ENCODE measurements at places on chromosomes 13 and 19. TPM values are rescaled to one million over a fixed set of nuclear protein-coding genes. Genes with fewer than 3 reads are reported as not detected.
A peak's percentile ranks its signal among the peaks of the same experiment; 100 is the strongest.

- H3K36me3 ChIP-seq: no peaks in the 10 kb centered on the region
- no peak for DNase-seq
Observed at GRCh38 chr13:63161219-63161618, 1745.6 kb upstream of the PCDH20 start.

- H3K4me1 ChIP-seq: peaks cover 15% of the 10 kb centered on the region
- no peaks in the 10 kb centered on the region for H3K36me3 ChIP-seq
- H3K4me3 ChIP-seq: no peak overlapping the region
- H3K27me3 ChIP-seq: no peaks in the 10 kb centered on the region
- no peak for DNase-seq
Observed at GRCh38 chr13:48539550-48539949, 6.7 kb upstream of the RCBTB2 start.

Gene CEACAM16
- not detected for total RNA-seq

DNA sequence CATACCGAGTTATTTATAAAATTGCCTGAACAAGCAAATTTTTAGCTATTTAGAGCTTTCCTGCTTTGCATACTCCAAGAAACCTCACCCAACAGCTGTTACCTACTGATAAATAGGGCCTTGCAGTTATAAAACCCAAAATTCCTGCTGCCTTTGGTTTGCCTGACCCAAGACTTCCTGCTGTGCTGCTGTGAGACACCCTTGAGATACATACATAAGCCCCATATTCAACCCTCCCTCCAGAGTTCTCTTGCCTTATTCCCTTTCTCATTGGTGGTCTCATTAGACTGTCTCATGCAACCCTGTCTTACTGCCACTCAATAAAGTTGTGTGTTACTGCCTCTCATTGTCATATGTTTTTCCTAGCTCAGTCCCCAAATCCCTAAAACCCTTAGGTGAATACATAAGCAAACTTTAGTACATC is 677.6 kb downstream of the UQCRFS1 start:
- no peak for DNase-seq
- no peak overlapping the region for H3K27ac ChIP-seq
- H3K27me3 ChIP-seq: no peaks in the 10 kb centered on the region
- no peak overlapping the region for H3K4me3 ChIP-seq

DNA sequence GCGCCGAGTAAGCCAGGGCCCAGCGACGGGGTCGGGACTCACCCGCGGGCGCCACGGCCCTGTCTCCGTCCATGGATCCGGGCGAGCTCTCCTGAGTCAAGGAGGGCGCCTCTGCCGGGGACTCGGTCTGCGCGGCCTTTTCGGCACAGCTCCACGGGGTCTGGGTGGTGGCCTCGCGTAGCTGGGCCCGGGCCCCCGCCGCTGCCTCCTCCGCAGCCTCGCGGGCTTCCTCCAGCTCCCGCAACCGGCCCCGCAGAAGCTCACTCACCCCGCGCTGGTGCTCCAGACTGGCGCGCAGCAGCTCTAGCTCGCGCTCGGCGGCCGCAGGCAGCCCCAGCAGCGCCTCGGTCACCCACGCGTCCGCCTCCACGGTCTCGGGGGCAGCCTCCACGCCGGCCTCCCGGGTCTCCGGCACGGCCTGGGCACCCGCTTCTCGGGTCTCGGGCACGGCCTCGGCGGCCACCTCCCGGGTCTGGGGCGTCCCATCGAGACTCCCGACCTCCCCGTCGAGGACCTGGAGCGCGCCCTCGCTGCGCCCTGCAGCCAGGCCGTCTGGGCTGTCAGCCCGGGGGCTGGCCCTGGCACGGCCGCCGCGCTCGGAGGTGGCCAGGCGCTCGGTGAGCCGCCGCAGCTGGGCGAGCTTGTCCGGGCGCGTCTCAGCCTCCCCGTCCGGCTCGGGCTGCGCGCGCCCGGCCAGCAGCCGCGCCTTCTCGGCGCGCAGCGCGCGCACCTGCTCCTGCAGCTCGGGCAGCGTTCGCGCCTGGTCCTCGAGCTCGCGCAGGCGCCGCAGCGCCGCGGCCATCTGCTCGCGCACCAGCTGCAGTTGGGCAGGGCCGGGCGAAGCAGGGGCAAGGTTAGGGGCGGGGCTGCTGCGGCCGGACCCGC is 8.4 kb downstream of the KANK3 start:
- no peak for DNase-seq
- H3K4me1 ChIP-seq: peaks cover 18% of the 10 kb centered on the region
- no peaks in the 10 kb centered on the region for H3K27me3 ChIP-seq
- peak overlapping the region; percentile 19 for H3K4me3 ChIP-seq
- H3K36me3 ChIP-seq: no peaks in the 10 kb centered on the region
- H3K27ac ChIP-seq: no peak overlapping the region

DNA sequence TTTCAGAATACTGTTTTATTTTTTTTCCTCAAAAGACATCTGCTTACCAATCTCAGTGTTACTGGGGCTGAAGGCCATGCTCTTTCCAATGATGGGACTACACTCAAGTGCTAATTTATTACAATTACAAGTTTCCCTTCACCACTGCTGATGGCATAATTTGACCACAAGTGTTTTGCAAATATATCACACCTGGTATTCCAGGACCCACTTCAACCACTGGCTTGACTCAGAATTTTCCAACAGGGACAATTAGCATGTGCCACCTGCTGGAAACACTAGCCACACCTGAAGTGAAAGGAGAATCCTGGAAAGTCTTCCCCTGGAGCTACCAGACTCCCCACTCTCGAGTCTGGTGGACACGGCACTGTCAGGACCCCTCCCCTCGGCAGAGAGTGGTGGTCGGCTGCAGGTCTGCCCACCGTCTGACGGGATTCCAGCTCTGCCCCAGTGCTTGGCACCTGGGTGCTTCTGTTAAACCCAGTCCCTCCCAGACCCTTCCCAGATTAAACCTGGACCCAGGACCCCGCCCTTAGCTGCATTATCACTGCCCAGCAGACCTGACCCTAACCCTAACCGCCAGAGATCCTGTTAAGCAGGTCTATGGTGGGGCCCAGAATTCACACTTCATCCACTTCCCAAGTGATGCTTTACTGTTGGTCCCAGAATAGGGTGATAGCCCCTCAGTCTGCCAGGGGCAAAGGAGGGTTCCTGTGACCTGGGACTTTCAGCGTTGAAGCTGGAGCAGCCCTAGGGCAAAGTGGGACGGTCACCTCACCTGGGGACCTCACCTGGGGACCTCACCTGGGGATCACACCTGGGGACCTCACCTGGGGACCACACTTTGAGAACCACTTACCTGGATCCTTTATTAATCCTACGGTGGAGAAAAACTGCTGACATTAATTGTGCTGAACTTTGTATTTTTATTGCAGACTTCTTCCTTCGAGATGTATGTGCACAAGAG is 17.6 kb upstream of the RASA3 start:
- no peak for DNase-seq
- H3K36me3 ChIP-seq: no peaks in the 10 kb centered on the region
- no peak overlapping the region for H3K4me3 ChIP-seq

Gene TEX101
- total RNA-seq: not detected

DNA sequence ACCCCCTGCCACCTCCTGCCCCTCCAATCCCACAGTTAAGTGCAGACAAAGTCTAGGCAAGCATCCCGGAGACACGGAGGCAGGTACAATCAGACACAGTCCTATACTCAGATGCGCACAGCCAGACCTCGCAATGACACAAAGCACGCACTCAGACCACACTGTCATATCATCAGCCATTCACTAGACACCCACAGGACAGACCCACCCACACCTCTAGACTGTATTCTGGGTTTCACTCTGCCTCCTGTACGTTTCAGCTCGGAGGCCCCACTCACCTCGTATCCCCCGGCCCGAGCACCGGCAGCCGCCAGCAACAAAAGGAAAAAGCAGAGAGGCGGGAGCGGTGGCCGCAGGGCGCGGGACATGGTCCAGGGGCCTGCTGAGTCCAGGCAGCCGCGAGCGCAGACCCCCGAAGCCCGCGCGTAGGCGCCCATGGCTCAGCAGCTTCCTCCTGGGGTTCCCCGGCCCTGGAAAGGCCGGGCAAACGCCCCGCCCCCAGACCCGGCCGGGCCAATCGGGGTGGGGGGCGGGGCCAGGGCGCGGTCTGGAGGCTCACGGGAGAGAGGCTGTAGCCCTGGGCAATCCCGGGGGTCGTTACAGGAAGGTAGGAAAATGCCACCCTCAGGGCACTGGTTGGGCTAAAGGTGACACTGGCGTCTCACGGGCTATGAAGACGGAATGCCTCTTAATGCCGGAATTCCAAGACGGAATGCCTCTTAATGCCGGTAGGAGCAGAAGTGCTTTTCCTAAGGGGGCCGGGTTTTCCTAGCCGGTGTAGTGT is at the start of the genes MAN2B1 and WDR83:
MAN2B1 (minus strand) TSS at position 478 of the 784 bp plus-strand sequence; CDS start at position 437, 41 bp downstream.
WDR83 (plus strand) TSS at position 543 of the 784 bp plus-strand sequence. CDS start 2,984 bp downstream, outside the sequence.
- DNase-seq: no peak
- no peaks in the 10 kb centered on the region for H3K36me3 ChIP-seq
- H3K27me3 ChIP-seq: no peaks in the 10 kb centered on the region

Gene C2CD4C
- 2.2 TPM for total RNA-seq

GRCh38 chr19:18847549-18848463 is 16.0 kb downstream of the UPF1 start:
- peak overlapping the region; percentile 92 for H3K27ac ChIP-seq
- no peak overlapping the region for H3K4me3 ChIP-seq

Gene ALOX5AP
- 33.6 TPM for total RNA-seq

Gene PCSK4
- total RNA-seq: 5.4 TPM

- DNase-seq: no peak
- H3K36me3 ChIP-seq: no peaks in the 10 kb centered on the region
- no peaks in the 10 kb centered on the region for H3K4me1 ChIP-seq
- H3K27ac ChIP-seq: no peak overlapping the region
- H3K27me3 ChIP-seq: no peaks in the 10 kb centered on the region
Observed at GRCh38 chr13:32267836-32268439, 47.2 kb downstream of the ZAR1L start.

Gene PCDH17
- 10.1 TPM for total RNA-seq

DNA sequence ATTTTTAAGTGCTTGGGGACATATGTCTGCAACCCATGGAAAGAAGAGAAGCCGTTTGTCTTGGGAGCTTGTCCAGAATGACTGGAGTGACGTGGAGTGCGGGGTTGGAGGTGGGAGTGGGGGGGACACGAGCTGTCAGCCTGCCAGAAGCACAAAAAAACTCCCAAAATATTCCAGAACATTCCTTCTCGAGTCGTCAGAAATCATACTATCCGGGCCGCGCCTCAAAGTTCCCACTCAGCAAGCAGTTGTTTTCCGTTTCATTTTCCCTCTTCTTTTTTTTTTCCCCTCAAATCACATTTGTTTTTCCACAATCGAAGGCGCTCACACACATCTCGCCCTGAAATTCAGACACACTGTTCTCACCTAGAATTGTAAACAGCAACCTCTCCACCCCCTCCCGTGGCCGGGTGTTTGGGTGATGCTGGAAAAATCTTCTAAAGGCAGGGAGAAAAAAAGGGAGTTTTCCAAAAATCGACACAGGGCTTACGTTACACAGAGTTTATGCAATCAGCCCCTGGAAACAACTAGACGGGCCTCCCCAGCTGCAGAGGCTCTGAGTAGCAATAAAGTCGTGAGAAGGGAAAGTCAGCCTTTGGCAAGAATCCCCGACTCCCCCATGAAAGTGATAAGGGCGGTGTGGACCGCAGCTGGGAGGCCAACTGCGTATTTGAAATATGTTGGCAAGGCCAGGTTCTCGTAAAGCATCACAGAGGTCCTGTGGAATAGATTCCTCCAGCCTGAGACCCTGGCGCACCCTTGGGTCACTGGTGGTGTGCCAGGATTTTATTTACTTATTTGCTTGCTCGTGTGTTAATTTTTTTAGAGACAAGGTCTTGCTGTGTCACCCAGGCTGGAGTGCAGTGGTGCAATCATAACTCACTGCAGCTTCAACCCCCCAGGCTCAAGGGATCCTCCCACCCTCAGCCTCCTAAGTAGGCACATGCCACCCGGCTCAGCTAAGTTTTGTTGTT is 31.2 kb upstream of the KLF2 start:
- no peaks in the 10 kb centered on the region for H3K27me3 ChIP-seq
- H3K4me3 ChIP-seq: peak overlapping the region; percentile 24
